ENCODE measurements at places on chromosomes 1 and 21.

DNA sequence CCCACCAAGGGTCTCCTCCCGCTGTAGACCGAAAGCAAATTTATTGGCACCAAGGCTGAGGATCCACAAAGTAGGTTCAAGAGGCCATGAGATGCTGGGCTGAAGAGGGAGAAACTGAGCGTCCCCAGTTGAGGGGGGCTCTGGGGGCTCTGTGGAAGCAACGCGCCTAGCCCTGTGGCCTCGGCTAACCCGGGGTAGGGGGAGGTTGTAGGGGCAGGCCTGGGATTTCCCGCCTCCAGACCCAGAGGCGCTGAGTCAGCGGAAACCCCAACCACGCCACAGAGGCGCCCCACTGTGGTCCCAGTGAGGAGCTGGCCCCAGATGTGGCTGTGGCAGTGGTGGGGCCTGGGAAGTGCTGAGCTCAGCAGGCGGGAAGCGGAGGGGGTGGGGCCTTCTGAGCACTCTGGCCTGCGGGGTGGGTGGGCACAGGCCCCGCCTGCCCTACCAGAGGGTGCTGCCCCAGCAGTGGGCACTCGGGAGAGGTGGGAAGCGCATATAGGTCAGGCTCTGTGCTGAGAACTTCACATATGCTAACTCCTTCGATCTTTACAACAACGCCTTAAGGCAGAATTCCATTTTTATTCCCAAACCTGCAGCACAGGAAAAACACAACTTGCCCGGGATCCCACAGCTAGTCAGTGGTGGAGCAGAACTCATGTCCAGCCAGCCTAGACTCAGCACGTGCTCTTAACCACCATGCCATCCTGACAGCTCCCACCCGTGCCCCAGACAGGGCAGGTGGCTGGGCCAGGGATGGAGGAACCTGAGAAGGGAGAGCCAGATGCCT lies 1.5 kb upstream of the COL16A1 start:
- DNase-seq, result peak; percentile 68

DNA sequence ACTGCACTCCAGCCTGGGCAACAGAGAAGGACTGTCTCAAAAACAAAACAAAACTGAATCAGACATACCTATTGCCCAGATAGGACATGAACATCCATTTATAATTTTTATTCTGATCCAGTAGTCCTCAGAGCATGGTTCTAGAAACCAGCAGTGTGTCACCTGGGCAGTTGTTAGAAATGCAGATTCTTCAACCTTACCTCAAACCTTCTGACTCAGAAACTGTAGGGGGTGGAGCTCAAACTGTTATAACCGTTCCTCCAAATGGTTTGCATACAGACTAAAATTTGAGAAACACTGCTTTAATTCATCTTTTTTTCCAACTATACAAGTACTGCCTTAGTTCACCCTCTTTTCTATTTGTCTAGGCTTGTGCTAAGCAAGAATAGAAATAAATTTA lies 6.0 kb downstream of the NASP start:
- DNase-seq, result no peak

DNA sequence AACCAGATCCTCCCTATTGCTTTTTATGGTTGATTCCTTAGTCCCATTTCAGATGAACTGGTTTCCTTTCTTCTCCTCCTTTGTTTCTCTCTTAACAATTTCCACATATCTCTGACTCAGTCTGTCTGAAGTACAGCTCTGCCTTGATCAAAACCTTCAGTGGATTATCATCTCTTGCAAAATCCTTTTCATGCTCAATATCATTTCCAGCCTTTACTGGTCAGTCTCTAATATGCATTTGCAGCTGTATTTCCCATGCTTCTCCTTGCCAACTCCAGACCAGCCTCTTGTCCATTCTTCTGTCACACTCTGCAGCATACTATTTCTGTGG lies 72.2 kb downstream of the SNX7 start:
- no peak for DNase-seq

DNA sequence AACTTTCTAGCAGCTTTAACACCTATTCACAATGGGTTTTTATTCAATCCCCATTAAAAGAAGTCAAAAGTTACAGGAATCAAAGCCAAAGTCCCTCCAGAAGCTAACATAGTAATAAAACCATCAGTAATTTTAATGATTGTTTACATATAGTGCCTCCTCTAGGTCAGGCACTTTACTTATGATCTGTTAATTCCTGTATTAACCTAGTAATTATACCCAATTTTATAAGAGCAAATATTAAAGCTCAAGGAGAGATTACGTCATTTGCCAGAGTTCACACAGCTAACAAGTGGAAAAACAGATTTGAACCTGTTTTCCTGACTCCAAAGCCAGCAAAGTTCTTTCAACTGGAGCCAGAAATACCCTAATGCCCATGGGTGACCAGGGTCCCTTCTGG lies 112.9 kb upstream of the F3 start:
- DNase-seq, result no peak

DNA sequence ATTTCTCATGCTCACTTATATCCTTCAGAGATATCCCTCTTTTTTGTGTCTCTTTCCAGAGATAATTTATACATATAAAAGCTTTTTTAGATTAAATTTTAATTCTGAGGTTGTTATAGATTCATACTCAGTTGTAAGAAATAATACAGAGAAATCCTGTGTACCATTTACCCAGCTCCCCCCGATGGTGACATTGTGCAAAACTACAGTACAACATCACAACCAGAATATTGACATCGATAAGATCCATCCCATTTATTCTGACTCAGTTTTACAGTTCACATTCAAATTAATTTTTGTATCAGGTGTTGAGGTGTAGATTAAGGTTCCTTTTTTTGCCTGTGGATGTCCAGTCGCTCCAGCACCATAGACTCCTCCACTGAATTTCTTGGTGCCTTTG lies 14.3 kb downstream of the DMRTB1 start:
- no peak for DNase-seq

GRCh38 chr1:201719812-201720521 lies 109.0 kb upstream of the IPO9 start:
- DNase-seq, result no peak

DNA sequence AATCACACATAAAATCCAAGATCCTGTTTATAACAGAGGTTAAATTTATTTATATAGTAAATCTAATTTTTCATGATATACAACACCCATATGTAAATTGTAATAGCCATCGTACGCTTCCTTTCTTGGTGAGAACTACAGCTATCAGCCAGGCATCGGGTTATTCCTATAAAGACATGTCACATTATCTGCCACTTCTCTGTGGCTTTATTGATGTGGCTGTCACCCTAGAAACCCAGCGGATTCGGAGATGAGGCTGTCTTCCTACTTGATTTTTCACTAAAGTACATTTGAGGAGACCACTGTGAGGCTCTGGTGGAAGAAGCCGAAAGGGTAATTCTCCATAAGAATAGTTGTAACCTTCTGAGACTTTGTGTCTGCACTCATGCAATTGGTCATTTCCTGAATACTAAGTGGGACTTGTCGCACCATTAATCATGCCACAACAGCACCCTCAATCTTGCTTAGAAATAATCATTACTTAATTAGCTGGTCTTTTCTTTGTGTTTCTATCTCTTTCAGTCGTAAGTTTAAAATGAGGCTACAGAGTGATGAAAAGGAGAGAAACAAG lies 106.0 kb downstream of the NTNG1 start:
- DNase-seq, result no peak

GRCh38 chr21:43694437-43695079 lies 24.4 kb upstream of the PDXK start:
- DNase-seq, result no peak

- DNase-seq, result no peak
Measured at GRCh38 chr1:150566589-150567340, 12.6 kb downstream of the MCL1 start.

DNA sequence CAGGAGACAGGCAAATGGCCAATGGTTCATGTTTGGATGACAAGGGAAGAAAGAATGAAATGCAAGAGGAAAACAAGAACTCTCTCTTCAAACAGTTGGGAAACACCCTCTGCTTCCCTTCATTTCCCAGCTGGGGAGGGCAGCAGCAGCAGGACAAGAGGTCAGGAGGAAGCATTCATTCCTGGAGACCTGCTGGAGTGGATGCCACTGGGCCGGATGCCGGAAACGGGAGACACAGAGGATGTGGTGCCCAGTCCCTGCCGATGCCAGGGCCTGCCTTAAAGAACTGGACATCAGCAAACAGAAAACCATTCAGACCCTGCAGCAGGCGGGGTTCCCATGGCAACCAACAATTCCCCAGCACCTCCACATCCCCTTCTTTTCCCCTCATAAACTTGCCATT lies 102.3 kb upstream of the ZNF648 start:
- DNase-seq, result no peak

DNA sequence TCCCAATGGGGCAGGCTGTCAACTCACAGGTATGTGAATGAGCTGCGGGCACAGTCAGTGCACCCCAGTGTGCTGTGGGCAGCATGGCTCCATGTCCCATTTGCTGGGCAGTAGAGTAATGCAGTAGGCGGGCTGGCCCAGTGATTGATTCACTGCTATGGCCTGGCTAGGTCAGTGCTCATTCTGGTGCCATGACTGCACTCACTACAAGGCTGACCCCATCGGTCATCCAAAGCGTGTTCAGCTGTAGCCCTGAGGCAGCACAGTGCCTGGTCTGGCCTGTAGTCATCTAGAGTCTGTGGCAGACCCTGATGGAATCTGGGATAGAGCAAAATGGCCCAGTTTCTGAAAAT lies 7.4 kb downstream of the HYI start:
- DNase-seq, result no peak

- DNase-seq, result no peak
Measured at GRCh38 chr1:172144445-172145061, 275.9 kb upstream of the C1orf105 start.

Data from stimulated activated CD8-positive, alpha-beta memory T cell treated with anti-CD3 and anti-CD28 coated beads, Interleukin-4, amount 100 ng/mL, for 24 hours (primary cell).